ENCODE measurements at places on chromosomes 6 and 20. TPM values are rescaled to one million over a fixed set of nuclear protein-coding genes. Genes with fewer than 3 reads are reported as not detected.

The EPHA7 gene
- total RNA-seq: 12.5 TPM

The HLA-C gene
- total RNA-seq: 170 TPM

The ECT2L gene
- 1.6 TPM for total RNA-seq

The HCRTR2 gene
- total RNA-seq: not detected

The SNAI1 gene
- 0.69 TPM for total RNA-seq

The PSORS1C2 gene
- total RNA-seq: not detected

The ACSS1 gene
- total RNA-seq: 159 TPM

The TFAP2C gene
- 0.19 TPM for total RNA-seq

The NOL4L gene
- 5.6 TPM for total RNA-seq

DNA sequence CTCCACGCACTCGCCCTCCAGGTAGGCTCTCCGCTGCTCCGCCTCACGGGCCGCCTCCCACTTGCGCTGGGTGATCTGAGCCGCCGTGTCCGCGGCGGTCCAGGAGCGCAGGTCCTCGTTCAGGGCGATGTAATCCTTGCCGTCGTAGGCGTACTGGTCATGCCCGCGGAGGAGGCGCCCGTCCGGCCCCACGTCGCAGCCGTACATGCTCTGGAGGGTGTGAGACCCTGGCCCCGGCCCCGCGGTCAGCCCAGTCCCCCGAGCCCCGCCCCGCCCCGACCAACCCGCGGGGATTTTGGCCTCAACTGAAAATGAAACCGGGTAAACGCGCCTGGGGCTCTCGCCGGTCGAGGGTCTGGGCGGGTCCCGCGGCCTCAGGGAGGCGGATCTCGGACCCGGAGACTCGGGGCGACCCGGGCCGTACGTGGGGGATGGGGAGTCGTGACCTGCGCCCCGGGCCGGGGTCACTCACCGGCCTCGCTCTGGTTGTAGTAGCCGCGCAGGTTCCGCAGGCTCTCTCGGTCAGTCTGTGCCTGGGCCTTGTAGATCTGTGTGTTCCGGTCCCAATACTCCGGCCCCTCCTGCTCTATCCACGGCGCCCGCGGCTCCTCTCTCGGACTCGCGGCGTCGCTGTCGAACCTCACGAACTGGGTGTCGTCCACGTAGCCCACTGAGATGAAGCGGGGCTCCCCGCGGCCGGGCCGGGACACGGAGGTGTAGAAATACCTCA, 598 bp downstream of the HLA-B start:
- DNase-seq: peak; percentile 38

GRCh38 chr6:35237476-35237875, 22.1 kb upstream of the ZNF76 start:
- no peak for DNase-seq

- no peak for DNase-seq
Observed at GRCh38 chr6:56803594-56803993, 151.3 kb upstream of the BEND6 start.

- no peak for DNase-seq
Observed at GRCh38 chr6:136084403-136084802, 165.7 kb downstream of the MTFR2 start.

- DNase-seq: peak; percentile 57
Observed at GRCh38 chr6:26045065-26045927, 41.9 kb upstream of the HFE start.

DNA sequence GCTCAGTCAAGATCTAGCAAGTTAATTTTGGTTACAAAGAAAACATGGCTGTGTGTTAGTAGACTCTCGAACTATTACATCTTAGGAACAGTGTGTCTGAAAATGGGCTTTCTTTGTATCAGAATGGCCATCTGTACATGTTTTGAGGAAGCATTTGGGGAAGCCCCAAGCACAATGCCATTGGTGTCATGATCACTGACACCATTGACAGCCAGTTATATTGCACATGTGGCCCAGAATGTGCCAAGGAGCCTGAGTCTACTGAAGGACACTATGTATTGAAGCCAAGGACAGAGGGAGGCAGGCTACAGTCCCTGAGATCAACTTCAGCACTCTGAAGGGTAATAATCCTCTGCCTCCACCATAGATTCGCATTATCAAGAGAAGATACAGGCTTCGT, 12.6 kb upstream of the FAM50B start:
- DNase-seq: no peak

DNA sequence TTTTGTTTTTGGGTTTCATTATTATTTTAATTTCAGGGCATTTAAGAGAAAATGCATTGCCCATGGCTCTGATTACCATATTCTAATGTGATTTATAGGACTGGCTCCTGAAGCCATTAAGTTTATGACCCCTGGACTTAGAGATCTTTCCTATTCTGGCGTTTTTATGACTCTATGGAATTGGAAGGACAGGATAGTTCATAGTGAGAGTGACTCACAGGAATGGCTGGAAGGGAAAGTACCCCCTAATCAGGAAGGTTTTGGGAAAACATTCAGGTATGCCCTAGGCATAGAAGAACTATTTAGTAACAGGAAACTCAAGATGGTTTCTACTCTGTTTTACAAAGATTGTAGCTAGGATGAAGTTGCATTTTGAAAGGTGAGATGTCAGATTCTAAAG, 108.6 kb upstream of the SLC2A12 start:
- DNase-seq: no peak

DNA sequence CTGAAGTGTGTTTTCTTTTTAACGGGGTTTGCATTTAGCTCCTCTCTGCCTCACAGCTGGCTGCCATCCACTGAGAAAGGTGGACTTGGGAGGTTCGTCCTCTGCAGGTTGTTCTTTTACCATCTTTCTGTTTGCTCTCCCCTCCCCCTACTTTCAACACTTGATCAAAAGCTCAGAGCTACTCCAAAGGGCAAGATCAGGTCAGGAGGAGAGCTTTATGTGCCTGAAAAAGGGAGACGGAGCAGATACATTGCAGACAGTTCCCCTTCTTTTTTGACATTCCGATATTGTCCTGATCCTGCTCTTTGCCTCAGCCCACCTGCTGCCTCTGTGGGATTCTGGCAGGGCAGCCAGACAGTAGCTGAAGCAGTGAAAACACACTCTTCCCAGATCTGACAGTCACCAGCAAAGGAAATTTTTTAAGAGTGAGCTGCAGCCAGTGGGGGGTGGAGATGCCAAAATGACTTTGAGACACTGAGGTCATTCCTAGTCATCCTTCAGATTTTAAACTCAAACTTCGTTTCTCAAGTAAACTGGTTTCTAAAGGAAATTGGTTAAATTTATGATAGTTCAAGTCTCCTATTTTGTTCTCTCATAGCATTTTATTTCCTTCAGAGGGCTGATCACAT, 26.5 kb downstream of the SMLR1 start:
- no peak for DNase-seq

DNA sequence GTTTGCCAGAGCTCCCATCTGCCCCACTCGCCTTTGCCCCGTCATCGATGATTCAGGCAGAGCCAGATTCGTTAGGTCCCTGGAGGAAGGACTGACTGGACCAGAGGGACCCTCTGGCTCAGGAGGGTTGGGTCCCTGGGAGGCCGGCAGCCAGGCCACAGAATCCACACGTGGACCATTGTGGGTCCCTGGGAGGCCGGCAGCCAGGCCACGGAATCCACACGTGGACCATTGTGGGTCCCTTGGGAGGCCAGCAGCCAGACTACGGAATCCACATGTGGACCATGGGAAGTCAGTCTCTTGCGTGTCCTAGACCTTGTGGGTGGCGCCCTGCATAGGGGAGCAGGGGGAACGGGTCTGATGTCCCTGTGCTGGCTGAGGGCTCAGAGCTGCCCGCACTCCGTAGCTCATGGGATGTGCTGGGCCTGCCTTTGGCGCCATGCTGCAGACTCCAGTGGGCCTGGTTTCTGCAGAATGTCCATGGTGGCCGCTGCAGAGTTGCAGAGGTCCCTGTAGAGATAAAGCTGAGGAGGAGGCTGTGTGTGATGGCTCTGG, 23.5 kb downstream of the UCKL1 start:
- DNase-seq: no peak

DNA sequence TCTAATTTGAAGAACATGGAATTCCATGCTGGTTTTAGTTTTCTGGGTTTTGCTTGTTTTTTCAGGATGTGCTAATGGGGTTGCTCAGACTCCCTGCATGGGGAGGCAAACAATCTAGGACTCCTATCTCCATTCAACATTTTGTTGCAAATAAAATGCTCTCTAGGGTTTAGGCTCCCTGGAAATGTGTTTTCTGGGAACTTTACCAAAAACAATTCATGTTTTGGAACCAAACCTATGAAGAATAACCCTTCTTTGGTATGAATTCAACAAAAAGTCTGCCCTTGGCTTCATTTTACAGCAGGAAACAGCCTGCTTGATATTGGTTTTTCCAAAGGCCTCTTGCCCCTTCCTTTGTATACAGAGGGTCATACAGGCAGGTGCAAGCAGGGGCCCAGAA, 217.7 kb downstream of the FOXA2 start:
- no peak for DNase-seq

GRCh38 chr6:118764766-118765165, 113.4 kb upstream of the CEP85L start:
- no peak for DNase-seq

- DNase-seq: no peak
Observed at GRCh38 chr6:113755449-113756289, 101.5 kb upstream of the MARCKS start.

DNA sequence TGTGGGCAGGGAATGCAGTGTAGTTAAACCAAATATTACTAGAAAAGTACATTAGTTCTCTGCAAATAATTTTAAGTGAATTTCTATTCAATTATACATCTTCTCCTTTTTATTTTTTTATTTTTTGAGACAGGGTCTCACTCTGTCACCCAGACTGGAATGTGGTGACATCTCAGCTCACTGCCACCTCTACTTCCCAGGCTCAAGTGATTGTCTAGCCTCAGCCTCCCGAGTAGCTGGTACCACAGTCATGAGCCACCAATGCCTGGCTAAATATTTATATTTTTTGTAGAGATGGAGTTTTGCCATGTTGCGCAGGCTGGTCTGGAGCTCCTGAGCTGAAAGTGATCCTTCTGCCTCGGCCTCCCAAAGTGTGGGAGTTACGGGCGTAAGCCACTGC, 76.1 kb downstream of the ITCH start:
- DNase-seq: no peak

DNA sequence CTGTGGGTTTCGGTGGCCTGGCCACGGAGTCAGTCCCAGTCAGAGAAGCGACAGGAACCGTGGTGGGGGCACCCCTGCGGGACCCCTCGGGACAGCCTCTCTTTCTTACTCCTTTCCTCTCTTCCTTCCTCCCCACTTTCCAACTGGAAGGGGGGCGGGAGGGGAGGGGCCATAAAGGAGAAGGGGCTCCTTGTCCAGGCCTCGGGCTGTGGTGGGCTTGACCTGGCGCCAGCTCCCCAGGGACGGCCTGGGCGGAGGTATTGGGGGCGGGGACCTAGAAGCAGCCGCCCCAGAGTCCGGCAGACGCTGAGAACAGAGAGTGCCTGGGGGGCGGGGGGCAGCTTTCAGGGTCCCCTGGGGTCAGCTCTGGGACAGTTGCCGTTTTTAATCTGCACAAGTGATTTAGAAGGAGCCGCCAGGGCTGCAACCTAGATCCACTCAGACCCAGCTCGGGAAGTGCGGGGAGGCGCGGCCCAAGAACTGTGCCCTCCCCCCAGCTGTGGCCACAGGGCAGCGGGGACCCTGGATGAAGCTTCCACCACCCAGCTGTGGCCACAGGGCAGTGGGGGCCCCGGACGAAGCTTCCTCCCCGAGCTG, 6.4 kb upstream of the ABHD16B start:
- peak; percentile 81 for DNase-seq

DNA sequence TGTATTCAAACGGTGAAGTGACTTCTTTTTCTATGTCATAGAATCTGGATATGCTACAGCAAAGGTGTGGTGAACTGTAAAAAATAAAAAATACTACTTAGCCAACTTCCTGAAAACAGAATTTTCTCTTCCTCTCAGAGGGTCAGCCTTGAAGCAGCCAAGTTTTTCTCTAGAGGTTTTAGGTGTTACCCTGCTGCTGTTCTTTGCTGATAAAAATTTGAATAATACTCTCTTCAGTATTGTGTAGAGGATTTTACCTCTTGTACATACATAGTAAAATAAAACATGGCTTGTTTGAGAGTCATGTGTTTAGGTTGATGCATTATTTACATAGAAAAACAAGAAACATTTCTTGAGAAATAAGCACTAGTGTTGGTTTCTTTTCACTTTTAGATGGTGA, 458.4 kb downstream of the TBC1D32 start:
- no peak for DNase-seq

DNA sequence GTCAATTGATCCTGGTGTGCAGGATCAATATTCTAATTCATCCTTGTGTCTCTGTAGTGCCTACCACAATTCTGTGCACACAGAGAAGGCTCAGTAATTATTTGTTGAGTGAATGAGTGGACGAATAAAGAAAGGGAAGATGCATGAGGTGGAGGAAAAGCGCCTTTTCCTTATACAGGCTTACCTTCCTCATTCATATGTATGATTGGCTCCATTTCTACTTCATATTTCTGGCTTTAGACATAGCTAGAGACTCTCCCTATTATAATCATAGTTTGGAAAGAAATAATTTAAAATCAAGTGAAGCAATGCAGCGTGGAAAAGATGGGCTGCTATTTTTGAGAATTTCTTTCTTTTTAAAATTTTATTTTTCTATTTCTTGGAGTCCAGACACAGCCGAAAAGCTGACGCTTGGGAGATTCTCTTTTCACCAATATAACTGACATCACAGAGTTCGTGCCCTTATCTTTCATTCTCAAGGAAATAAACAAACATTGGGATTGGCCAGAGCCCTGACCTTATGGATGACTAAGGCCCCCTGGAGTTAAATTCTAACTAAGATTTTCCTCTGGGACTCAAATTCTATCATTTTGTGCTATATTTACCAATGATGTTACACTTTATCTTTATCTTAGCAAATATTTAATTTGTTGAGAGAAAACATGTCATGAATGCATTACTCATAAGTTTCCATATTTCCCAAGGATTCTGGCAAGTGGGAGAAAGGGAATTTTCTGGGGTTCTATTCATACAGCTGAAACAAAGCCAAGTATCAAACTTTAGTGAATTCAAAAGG, 48.1 kb downstream of the PRL start:
- DNase-seq: no peak

DNA sequence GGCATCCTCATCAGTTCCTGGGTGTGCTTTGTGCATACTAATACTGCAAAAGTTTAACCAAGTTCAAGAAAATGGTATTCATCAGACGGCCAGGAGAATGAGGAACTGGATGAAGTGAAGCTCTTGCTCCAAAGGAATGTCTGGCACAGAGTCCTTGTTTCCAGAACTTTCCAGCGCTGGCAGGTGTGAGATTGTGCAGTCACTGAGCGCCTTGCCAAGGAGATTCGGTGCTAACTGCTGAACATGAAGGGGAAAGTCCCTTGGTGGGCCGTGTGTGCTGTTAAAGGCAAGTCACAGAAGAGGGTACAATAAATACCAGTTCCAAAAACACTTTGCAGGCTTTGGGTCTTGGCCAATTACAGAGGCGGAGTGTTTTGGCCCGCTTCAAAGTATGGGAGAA, 262.3 kb upstream of the SOX4 start:
- DNase-seq: no peak

Data from left ventricle myocardium inferior (tissue), 1 donor.